Inflammatory macrophage treated with lipopolysaccharide for 4 hours (primary cell): ENCODE measurements at places on chromosomes 3 and 15.

GRCh38 chr3:141150081-141150830, 81.4 kb upstream of the PXYLP1 start:
- DNase-seq, result no peak

GRCh38 chr15:60758961-60759729, 280.2 kb upstream of the ICE2 start:
- no peak for DNase-seq

GRCh38 chr3:14549256-14549919, 9.2 kb upstream of the GRIP2 start:
- peak; percentile 42 for DNase-seq

DNA sequence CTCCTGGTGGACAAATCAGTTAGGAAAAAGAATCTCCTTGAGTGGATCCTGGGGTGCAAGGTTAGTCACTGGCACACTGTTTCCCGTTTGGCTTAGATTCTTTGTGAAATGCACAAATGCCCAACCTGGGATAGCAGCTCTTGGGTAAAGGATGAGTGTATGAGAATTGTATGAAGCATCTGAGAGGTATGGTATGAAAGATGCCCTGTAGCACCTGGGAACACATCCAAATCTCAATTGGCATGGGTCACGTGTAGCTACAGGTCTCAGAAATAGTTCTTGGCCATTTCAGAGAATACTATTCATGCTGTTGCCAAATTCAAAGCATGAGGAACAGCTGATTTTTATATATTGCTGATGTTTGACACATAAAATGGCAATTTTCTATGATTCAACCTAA, 84.3 kb downstream of the KCNH8 start:
- DNase-seq, result no peak

GRCh38 chr3:48023377-48023776, 7.2 kb upstream of the MAP4 start:
- DNase-seq, result no peak

- DNase-seq, result no peak
These were observed 367.0 kb downstream of the TIGIT start for GRCh38 chr3:114660808-114661207.

- no peak for DNase-seq
These were observed 1150.6 kb downstream of the TBL1XR1 start for GRCh38 chr3:176046703-176047102.

DNA sequence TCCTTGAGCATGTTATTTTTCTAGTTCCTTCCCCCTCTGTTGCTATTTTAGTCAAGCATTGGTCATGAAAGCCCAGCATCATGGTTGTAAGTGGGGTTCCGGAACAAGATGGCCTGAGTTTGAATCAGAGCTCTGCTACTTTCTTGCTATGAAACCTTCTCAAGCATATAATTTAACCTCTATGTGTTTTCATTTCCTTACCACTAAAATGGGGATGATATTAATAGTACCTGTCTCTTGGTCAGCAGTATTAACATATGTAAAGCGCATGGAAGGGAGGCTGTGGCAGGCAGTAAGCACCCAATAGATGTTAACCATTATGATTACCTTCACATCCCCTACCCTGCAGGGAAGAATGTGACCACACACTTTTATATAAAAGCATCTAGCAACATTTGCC, 14.3 kb upstream of the SPRED1 start:
- no peak for DNase-seq

GRCh38 chr3:17307482-17307881, 422.7 kb downstream of the PLCL2 start:
- DNase-seq, result no peak

DNA sequence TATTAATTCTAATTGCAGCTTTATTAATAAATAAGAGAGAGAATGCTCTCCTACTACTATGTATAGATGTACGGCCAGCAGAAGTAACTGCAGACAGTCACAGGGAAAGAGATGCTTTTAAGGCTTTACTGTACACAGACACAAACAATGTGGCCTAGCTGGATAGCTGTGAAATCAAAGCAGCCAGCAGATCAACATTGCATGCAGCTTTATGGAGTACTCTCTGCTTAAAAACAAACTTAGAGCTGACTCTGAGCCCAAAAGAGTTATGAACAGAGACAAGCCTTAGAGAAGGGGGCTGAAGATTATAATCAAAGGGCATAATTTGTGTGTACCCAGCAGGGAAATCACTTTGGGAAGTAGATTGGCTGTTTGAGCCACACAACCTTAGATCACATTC, 47.2 kb downstream of the CADM2 start:
- DNase-seq, result no peak

- DNase-seq, result no peak
These were observed 63.1 kb upstream of the CSPG5 start for GRCh38 chr3:47641739-47642138.

DNA sequence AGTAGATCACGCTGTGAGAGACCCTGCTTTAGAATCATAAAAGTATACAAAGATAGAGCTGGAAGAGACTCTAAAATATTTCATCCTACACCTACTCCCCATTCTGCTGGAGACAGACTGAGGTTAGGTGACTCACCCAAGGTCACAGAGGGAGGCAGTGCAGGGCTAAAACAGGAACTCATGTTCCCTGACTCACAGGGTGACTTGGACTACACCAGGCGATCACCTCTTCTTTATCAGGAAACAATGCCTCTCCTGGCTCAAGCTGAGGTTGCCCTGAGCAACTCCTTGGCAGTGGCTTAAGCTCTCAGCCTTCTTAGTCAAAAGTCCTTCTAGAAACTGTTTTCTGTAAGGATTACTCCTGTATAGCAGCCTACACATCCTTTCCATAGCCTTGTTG, 26.4 kb upstream of the TNFAIP8L3 start:
- DNase-seq, result peak; percentile 89

- DNase-seq, result peak; percentile 44
These were observed 101.9 kb downstream of the CHDH start for GRCh38 chr3:53744351-53744750.

DNA sequence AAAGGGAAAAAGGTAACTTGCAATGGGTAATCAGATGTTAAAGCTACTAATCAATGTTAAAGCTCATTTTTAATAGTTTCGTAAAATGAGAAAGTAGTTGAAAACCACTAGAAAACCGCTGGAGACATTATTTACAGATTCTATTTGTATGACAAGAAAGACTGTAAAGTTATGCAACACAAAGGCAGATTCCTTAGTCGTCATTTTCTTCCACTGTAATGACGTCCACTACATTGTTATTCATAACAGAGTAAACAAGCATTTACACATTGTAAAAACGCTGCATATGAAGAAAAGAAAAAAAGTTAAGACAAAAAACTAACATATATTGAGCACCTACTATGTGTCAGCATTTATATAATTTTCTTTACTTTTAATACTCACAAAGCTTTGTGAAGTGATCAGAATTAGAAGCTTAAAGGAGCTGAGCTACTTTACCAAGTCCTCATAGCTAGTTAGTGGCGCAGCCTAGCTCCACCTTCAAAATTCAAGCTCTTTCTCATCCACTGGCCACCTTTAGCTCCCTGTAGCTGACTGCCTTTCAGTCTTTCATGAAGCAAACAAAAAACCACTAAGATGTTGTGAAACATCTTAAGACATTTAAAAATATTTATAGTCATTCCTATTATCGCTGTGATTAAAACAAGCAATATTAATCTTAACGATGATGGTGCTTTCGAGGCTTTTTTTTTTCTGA, 100.1 kb upstream of the CDIN1 start:
- DNase-seq, result no peak

GRCh38 chr3:178907081-178907480, 164.5 kb downstream of the ZMAT3 start:
- DNase-seq, result no peak

DNA sequence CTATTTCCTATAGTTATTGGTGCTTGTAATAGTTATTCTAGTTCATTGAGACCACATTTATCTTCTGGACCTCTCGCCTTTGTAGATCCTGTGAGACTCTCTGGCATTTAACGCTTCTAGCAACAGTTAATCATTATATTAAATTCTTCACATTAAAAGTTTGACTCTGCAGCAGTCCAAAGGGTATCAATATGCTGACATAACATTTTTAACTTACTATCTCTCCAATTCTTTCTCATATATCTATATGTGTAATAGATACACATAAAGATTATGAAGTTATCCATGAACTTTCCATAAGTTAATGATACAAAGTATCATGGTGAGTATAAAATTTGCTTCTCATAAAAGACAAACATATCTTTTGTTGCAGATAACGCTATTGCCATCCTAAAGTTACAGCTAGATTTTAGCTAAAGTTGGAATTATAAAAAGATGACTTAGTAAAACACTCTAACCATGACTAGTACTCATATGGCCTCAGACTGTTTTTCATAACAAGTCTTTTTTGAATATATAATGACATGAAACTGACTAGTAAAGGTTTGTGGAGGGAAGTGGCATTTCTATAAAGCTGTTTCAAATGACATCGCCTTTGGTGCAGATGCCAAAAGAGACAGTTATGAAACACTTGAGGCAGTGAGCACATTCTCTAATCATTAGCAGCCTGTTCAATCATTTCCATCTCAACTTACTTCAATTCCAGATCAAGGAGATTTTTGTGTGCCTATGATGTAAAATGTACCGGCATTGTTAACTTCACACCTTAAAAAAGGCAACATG, 379.3 kb upstream of the CBLB start:
- DNase-seq, result peak; percentile 3

DNA sequence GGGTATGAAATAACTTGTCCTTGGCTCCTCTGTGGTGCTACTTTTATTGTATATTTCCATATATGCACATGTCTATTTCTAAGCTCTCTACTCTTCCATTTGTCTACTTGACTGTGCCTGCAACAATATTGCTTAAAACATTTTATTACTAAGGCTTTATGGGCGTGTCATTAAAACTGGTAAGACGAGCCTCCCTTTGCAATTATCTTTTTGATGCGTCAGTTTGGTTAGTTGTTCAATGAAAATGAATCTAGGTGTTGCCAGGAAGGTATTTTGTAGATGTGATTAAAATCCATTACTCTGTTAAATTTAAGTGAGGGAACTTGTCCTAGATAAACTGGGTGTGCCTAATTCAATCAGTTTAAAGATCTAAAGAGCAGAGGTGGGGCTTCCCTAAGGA, 12.9 kb upstream of the TRA2B start:
- no peak for DNase-seq

GRCh38 chr15:35040339-35041255, 44.5 kb downstream of the NANOGP8 start:
- no peak for DNase-seq

DNA sequence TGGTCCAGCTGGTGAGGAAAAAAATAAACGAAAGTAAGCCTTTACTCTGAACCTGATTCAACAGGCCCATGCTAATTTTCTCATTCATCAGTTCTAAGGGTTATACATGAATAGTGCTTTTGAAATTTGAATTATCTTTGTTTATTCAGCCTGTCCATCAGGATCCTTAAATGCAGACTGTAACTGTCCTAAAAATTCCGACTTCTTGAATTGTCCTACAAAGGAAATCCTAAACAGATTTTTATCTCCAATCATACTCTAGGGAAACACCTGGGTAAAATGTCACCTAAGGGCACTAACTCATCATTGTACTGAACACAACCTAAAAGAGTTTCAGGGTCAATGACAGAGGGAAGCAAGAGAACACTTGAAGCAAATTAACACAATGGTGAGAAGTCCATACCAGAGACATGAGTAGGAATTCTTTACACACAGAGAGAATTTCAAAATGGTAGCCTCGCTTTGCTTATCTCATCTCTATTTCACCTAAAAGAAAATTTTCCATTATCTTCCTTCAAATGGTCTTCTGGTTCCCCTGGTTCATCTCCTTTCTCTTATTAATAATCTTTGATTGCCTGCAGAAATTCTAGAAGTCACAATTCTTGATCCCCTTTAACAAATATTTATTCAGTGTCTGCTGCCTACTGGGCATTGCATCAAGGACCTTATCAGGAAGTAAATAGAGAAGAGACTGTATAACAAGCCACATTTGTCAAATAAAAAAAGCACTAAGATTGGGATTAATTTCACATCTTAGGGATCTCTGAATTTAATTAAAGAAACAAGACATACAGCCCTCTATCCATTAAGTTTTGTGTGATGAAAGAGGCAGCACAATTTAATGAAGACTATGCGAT, 182.7 kb downstream of the MEIS2 start:
- no peak for DNase-seq

- no peak for DNase-seq
These were observed 435.0 kb downstream of the SHQ1 start for GRCh38 chr3:72413228-72413627.

GRCh38 chr3:187957165-187957581, 196.8 kb upstream of the LPP start:
- DNase-seq, result no peak

- no peak for DNase-seq
These were observed 7.7 kb upstream of the ANKRD63 start for GRCh38 chr15:40290545-40290917.

DNA sequence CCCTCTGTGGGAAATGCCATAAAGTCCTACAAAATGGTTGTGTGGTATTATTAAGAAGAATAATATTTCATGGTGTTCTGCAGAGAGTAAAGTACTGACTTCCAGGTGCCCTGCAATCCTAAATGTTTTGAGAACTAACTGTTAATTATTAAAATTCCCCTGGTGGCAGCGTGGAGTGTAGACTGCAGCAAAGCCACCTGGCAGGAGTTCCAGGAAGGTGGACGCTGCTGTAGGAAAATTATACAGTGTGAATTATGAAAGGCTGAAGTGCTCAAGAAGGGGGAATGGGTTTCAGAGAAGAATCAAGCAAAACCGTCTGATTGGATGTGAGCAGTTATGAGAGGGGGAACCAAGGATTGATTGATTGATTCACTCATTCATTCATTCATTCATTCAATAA, 572.4 kb upstream of the PPP2R3A start:
- DNase-seq, result no peak

GRCh38 chr3:15707779-15708178, 90.0 kb downstream of the ANKRD28 start:
- DNase-seq, result no peak

DNA sequence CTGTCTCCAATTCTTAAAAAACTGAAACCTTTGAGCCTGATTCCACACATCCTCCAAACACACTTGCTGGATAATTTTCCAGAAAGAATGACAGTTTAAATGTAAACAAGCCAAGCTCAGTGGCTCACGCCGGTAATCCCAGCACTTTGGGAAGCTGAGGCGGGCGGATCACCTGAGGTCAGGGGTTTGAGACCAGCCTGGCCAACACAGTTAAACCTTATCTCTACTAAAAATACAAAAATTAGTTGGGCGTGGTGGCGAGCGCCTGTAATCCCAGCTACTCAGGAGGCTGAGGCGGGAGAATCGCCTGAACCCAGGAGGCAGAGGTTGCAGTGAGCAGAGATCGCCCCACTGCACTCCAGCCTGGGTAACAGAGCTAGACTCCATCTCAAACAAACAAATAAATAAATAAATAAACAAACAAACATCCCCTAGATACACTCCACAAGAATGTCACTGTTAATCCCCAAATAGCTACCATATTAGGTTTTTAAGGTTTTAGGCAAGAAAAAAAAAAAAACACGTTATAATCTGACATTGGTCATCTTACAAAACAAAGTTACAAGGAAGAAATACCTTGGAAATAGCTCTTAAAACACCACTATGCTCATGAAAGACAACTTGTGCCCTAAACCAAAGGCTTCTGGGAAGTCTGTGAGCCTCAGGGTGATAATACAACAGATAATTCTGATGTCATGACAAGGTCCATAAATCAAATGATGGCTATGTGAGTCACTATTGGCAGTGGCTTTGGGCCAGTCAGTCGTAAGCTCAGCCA, 13.2 kb downstream of the TNIK start:
- no peak for DNase-seq
